ENCODE measurements at places on chromosomes 4 and X.

- peak; percentile 16 for DNase-seq
Measured at GRCh38 chrX:39261446-39262147, 460.3 kb downstream of the MID1IP1 start.

DNA sequence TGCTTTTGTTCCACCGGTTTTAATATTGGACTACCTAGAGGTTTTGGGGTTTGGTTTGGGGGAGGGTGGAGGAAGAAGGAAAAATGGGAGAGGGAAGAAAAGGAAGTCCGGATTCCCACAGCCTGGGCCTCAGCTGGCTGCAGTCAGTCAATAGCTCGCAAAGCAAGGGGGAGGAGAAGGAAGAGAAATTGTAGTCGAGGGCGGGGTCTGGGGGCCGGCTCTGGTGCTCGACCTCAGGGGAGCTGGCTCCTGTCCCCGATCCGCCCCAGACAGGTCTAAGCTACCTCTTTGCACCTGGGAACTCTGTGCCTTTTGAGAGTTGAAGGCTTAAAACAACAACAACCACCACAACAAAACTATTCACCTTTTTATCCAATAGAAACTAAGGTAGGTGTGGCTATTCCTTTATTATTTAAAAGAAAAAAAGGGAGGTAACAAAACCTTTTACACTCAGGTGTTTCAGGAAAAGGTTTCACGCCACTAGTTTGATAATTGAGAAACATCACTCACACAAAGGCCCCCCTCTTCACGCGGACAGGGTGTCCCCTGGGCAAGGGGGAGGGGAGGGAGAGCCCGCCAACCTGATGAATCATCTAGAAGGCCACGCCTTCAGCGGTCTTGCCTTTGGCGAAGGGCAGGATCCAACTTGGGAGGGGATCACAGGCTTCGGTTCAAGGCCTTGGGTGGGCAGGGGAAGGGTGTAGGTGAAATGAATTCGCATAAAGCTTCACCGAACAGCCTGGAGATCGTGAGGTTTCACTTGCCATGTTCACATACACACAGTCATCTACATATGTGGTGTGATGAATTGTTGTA lies 1.6 kb upstream of the LNX1 start:
- DNase-seq, result no peak

DNA sequence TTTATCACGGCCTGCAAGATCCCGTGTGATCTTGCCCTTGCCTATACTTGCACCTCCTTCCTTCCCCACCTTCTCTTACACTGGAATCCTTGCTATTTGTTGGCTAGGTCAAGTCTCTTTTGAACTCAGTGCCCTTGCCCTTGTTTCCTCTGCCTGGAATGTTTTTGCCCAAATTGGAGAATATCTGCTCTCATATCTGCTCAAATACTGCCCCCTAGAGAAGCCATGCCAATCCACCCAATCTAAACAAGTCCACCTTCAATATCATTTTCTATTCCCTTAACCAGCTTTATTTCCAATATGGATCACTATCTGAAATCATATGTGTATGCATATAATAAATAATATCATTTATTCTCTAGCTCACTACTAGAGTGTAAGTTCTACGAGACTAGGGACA lies 1044.2 kb upstream of the FTHL17 start:
- no peak for DNase-seq

DNA sequence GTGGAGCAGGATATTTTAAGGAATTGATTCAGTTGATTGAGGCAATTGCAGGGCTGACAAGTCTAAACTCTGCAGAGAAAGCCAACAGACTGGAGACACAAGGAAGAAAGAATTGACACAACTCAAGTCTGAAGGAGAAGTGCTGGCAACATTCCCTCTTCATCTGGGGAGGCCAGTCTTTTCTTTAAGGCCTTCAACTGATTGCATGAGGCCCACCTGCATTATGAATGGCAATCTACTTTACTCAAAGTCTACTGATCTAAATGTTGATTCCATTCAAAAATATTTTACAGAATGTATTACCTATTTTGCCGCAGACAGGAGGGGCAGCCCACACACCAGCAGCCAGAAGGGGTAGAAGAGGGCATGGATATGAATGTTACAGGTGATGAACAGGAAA lies 425.2 kb downstream of the PCDH10 start:
- no peak for DNase-seq

GRCh38 chr4:184103527-184104264 lies 114.0 kb downstream of the ENPP6 start:
- no peak for DNase-seq

DNA sequence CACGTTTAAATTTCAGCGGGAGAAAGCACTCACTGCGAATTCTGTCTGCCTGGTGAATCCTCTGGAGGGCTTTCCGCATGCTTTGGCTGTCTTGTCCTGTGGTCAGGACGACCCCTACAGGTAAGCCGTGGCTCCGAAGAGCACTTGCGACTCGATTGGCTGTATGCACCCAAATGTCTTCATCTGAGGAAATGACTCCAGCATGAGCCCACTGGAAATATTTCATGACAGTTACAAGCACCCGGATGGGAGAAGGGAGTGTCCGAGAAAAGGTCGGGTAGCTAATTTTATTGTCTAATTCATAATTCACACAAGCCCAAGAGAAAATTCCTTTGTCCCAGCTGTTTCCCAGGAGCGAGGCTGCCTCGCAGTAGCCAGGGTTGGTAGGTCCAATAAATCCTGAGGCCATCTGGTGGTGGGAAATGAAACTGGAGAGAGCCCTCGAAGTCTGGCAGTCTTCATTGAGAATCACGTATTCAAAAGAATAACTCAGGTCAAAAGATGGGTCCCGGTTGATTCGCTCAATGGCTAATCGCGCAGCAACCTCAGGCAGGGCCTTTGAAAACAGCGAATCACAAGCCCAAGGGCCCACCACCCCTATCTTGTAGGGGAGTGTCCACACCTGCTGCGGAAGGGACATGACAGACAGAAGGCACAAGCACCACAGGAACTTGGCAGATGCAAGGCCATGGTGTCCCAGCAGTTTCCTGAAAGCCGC lies 6.6 kb downstream of the GUCY2F start:
- peak; percentile 29 for DNase-seq

DNA sequence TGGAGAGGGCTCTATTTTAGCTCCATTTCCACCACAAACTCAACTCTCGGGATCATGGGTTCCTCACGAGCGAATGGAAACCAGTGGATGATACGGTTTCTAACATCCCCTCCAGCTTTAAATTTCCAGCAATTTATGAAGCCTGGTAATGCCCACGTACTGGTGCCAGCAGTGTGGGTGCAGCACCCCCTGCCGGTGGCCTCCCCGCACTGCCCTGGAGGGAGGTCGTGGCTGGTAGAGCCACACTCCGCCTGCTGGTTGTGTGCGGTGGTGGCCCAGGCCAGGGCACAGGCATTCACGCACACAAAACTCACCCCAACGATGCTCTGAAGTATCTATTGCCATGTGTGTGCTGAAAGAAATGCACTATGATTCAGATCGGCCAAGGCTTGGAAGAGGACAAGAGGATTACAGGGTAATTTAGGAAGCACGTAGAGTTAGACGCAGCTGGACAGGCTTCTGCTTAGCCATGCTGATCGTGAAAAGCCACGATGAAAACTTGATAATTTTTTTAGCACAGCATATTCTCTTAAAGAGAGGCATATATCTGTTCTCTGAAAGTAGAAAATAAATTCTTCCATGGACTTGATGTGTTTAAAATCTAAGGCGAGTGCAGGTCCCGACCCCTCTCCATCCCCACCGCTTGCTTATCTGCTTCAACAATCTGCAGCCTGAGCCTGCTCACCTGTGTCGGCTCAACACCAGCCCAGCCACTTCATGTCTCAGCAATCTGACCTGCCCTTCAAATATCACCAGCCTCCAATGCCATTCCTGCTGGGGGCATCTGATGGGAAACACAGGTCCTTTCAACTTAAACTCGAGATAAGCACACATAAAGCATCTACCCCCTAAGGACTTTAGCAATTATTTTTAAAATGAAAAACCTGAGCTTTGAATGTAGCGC lies 59.1 kb downstream of the SCD5 start:
- DNase-seq, result peak; percentile 33

DNA sequence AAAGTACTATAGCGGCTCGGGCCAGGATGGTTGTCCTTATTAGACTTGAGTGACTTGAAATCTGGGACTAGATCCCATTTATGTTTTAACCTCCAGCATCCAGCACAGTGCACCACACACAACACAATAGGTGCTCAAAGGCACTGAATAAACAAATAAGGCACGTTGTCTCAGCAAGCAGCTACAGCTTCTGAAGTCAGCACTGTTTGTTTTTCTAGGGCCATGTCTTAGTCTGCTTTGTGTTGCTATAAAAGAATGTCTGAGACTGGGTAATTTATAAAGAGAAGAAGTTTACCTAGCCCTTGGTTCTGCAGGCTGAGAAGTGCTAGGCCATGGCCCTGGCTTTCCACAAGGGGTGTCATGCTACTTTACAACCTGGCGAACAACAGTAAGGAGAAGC lies 102.1 kb upstream of the LNX1 start:
- DNase-seq, result no peak

GRCh38 chr4:1631136-1631535 lies 53.0 kb downstream of the FAM53A start:
- DNase-seq, result no peak

DNA sequence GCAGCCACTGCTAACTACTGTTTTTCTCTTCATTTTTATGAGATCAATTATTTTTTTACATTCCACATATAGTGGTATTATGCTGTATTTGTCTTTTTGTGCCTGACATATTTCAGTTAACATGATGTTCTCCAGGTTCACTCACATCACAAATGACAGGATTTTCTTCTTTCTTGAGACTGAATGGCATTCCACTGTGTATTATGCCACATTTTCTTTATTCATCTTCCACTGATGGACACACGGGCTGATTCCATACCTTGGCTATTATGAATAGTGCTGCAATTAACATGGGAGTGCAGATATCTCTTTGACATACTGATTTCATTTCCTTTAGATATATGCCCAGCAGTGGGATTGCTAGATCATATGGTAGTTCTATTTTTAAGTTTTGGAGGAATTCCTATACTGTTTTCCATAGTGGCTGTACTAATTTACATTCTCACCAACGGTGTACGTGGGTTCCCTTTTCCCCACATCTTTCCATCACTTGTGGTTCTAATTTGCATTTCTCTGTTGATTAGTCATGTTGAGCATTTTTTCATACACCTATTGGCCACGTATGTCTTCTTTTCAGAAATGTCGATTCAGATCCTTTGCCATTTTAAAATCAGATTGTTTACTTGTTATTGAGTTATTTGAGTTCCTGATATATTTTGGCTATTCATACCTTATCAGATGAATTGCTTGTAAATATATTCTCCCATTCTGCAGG lies 14.9 kb upstream of the ZCCHC4 start:
- DNase-seq, result no peak

GRCh38 chr4:141102367-141102766 lies 30.9 kb downstream of the RNF150 start:
- no peak for DNase-seq

DNA sequence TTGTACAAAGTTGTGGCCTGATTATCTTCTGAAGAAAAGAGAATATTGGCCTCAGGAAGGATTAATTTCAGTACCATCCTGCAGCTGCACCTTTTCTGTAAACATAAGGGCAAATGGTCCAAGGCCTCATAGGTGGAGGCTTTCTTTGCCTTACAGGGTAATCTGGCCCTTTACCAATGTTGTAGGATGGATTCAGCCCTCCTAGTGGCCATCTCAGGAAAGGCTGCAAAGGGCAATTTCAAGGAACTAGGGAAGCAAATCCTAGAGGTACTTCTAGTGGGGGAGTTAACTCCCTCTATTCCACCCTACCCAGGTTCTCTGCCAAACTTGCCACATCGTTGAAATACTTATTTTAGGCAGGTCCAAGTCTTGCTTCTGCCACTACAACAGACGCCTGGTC lies 57.6 kb downstream of the UGT2B11 start:
- no peak for DNase-seq

DNA sequence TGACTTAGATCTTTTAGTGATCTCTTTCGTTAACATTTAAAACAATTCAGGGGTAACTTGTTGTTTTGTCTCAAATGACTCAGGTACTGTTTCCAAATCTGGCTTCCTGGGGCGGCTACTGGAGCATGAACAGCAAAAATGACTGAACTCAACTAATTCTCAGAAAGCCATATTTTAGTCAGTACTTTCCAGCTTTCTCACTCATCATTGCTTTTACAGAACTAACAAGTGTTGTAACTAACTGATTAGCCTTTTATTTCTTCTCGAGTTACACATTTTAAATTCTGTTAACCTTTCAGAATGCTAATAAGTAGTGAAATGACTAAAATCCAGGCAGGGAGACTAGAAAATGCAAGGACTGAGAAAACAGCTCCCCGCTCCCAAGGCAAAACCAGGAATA lies 55.3 kb downstream of the JADE3 start:
- DNase-seq, result no peak

DNA sequence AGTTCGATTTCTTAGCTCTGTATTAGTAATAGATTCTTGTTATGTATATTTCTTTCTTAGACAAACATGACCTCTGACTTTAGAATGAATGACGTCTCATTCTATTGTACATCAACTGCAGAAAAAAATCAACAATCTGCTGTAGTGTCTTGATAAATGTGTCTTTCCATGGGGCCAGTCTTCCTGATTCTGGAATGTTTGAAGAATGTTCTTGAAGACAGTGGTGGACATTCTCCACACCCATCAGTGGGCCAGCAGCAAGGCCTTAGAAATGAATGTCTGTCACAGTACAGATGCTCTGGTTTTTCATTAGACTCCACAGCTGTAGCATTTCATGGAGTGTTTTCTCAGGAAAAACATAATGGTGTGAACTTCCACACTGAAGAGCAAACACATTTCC lies 63.2 kb upstream of the FAM47B start:
- DNase-seq, result no peak

DNA sequence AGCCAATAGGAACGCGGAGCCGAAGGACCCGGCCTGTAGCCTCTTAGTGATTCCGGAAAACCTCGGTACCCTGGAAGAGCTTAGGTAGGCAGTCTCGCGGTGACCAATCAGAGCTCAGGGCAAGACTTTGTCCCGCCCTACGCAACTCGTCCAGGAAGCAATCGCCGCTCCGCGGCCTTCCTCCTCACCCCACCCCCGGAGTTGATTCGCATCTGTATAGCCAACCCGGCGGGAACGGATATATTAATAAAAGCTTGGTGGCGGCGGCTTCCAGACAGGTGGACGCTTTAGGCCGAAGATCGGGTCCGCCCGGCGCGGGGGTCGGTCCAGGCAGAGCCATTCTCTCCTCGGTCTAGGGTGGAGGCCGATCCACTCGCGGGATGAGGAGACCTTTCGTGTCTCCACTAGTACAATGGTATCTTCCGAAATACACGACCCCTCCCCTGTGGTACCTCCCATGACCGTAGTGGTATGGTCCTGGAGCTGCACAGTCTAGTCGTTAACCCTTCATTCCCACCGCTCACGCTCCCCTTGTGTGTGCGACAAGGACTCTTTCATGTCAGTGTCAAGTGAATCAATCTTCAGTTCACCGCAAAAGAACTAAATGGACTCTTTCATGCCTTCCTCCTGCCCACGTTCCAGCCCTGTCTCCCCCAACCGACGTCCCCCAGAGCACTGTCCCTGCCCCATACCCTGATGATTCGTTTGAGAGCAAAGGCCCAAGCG lies 24.2 kb upstream of the GLOD5 start:
- peak; percentile 87 for DNase-seq

DNA sequence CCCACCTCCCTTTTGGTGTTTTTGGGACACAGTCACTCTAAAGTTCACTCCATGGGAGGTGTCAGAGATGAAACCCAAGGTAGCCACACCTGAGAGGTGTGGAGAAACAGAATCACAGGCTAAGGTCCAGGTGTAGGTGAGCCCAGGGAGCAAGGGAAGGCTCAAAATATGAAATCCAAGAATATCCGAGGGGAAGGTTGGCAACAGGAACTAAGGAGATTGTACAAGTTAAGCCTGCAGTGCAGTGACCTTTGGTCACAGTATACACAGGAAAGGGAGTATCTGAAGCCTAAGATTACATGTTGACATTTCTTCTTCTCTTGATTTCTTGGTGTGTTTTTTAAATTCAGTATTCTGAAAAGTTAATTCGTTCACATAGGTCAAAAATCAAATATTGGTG lies 46.5 kb downstream of the PHF8 start:
- no peak for DNase-seq

Measured in glomerular endothelial cell (primary cell).